NCI-H1694 (cell line): ENCODE measurements at places on chromosomes 3 and 15.
A peak's percentile ranks its signal among the peaks of the same experiment; 100 is the strongest.

DNA sequence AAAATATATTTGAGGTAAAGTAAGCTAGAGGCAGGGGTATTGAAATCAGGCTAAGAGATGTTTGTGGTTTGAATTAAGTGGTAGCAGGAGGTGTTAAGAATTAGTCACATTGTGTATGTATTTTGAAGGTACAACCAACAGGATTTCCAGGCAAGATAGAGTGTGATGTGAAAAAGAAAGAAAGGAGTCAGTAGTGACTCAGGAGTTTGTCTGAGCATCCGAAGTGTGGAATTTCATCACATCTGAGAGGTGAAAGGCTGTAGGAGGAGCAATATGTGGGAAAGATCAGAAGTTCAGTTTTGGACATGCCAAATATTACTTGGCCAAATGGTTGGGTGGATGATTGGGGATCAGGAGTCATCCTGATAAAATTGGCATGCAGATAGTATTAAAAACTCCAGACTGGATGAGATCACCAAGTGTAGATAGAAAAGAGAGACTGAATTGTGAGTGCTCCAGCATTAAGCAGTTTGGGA lies 32.1 kb upstream of the EBLN2 start:
- no peak for DNase-seq

GRCh38 chr15:72397796-72398588 lies at the start of gene TMEM202:
TSS of gene TMEM202 (plus strand) at chr15:72398305. CDS start at chr15:72398327, 22 bp downstream.
- no peak for DNase-seq

DNA sequence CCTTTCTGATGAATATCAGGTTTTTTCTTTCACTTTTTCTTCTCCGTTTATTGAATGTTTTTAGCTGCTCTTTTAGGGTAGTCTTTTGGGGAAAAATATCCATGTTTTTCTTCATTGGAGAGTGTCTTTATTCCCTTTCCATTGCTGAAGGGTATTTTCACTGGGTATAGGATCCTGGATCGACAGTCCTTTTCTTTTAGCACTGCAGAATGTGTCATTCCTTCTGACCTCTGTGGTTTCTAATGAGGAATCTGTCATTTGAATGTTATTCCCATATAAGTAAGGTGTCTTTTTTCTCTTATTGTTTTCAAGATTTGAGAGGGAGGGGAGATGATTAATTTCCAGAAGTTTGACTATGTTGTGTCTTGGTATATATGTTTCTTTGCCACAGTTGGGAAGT lies 96.8 kb downstream of the BBX start:
- no peak for DNase-seq

DNA sequence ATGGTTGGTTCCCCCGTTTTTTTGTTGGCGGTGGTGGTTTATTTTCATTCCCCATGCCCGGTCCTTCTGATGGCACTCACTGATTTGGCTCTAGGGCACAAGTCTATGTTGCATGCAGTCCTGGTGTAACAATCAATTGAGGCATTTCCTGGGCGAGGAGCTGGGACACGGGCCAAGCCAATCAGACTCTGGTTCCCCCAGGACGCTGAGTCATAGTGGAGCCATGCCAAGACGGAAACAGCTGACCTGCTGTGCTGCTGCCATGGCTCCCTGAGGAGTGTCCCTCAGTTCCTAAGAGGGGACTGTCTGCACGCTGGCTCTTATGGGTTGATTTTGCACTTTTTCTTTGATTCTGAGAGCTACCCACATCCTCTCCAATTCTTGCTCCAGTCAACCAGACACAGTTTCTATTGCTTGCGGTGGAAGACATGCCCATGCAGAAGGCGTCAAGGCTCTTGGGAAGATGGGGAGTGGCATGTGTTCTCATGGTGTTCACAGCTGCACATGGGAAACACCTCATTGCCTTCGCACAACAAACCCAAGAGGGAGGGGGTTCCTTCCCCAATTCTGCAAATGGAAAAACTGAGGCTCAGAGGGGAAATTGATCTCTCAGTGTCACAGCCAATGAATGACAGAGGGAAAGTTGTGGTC lies 28.3 kb upstream of the ALDH1L1 start:
- peak; percentile 8 for DNase-seq

DNA sequence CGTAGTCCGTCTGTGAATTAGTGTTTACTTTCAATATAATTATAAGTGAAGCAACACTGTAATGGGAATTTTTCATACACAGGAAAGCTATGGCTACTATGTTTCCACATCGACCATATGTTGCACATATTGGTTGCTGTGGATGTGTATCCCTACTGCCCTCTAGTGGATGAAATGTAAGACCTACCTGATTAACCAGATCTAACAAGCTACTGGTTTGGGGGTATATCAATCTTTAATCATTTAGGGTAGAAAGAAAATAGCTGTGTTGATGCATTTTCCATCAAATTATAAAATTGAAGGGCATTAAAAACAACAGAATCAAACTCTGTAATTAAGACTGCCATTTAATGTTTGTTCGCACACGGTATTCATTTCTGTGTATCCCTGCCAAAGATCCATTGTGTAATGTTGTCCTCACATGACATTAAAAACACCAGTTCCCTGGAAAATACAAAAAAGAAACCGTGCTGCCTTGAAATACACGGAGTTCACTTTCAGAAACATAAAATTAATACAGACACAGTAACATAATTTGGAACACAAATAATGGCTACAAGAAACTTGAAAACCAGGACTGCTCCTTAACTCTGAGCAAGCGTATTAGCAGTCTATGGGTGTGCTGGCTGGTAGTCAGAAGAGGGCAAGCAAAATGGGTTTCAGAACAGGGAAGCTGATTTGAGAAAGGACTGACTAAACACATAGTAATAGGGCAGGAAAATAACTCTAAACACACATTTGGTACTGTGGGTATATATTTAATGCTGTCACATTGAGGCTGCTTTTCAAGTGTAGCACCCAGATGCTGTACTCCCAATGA lies 125.1 kb downstream of the TIGIT start:
- peak; percentile 84 for DNase-seq

- DNase-seq = no peak
These were observed 186.4 kb downstream of the ADAMTS9 start for GRCh38 chr3:64501298-64501906.

DNA sequence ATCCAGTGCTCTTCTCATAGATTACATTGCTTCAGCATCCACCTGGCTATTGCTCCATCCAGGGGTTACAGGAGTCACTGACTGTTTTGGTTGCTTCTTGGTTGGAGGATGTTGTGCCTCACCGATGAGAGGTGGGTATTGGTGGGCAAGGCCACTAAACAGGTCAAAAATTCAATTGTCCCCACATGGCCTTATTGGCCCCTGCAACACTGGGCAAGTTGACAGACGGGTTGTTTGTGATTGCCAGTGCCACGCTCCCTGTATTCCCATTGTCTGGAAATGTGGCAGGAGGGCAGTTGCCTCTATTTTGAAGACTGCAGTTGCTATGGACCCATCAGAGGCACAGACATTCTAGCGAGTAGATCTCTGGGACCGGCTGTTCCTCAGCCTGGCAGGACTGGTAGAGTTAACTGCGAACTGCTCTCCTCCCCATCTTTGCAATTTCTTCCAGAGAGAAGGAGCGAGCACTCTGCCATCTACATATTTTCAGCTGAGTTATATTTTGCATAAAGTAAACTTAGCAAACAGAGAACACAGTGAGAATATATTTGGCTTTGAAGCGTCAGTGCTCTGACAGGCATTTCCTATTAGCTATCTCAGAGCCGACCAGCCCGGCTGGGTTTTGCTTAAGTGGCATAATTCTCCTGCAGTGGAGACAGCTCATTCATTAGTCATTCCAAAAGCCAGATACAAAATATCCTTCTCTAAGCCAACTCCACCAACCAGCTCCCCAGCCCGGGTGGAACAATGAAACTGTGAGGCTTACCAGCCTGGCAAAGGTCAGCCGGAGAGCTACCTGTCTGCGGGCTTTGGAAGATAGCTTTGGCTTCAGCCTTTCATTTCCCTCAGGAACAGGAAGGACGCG lies 26.0 kb upstream of the MAGEF1 start:
- DNase-seq = no peak

- DNase-seq = no peak
These were observed 136.2 kb upstream of the PFN2 start for GRCh38 chr3:150106740-150107428.

GRCh38 chr3:6567241-6567640 lies 293.7 kb upstream of the GRM7 start:
- DNase-seq = peak; percentile 26

GRCh38 chr15:78392430-78392829 lies 45.6 kb upstream of the IREB2 start:
- DNase-seq = no peak

DNA sequence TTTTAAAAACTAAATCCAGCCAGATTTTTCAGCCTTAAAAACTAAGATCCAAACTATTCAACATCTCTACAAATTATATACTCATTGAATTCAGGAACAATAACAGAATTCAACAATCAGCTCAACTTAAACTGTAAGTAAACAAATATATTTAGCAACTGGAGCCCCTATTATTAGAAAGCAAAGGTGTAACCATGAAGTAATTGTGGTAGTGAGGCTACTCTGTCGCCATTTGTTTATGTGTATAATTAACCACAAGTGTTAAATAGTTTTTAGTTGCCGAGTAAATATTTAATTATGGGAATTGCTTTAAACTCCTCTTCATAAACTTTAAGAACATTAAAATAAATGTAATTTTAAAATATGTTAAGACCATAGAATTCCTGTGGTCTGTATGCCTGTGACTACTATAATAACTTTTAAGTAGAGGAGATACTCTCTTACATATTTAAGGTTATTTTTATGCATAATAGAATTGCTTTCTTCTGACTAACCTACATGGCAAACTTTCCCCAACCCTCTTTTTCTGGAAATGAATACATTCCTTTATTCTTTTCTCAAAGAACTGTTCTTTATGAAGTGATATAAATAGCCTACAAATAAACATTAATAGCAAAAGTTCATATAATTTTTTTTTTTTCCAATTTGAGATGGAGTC lies 51.2 kb downstream of the MFN1 start:
- no peak for DNase-seq
